Stimulated activated CD8-positive, alpha-beta memory T cell treated with anti-CD3 and anti-CD28 coated beads, Interleukin-2, amount 100 ng/mL, for 1 hour (primary cell): ENCODE measurements at places on chromosomes 2 and 18.

DNA sequence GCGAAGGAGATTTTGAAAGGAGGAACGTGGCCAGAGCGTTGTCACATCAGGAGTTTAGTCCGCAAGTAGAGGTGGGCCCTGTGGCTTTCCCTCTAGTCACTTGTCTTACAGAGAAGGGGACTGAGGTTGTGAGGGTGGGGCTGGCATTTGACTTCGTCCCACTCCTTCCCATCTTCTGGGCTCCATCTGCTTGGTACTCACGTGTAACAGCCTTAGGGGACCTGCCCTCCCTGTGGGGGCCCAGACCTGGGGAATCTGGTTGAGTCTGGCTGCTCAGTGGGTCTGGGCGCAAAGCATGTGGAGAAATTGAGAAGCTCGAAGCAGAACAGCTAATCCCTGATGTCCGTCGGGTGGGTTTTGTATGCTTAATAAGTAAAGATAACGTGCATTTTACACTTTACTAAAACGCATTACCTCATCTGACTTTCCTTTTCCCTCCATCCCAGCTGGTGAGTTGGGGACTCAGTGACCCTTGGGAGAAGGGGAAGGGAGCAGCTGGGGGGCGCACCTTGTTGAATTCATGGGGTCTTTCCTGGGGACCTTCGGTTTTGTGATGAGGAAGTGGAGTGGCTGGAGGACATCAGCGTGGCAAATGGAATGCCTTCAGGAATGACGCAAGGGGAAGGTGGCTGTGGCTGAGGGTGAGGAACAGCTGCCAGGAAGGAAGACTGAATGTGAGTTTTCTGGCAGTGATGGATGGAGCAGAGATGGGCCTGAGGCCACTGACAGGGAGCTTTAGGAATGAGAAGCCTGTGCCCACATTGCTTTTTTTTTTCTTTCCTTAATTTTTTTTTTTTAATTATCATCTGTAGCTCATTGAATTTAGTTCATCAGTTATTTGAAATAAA, 44.8 kb downstream of the ASAP2 start:
- DNase-seq, result no peak

DNA sequence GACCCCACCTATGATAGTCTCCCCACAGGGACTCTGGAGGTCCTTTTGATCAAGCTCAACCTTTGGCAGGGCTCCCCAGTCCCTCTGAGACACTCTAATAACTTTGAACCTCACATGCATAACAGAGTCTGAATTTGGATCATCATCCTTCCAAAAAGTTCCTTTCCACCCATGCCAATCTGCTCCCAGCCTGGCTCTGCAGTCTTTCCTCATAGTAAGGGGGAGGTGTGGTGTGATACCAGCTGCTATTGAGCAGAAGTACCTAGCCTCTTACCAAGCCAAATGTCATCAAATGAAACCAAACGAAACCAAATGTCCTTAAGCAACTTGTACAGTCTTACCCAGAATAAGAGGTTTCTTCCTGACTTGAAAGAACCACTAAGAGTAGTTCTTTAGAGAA, 36.5 kb downstream of the DTNA start:
- no peak for DNase-seq

- no peak for DNase-seq
Observed at GRCh38 chr2:159737292-159737916, 25.1 kb downstream of the MARCHF7 start.

DNA sequence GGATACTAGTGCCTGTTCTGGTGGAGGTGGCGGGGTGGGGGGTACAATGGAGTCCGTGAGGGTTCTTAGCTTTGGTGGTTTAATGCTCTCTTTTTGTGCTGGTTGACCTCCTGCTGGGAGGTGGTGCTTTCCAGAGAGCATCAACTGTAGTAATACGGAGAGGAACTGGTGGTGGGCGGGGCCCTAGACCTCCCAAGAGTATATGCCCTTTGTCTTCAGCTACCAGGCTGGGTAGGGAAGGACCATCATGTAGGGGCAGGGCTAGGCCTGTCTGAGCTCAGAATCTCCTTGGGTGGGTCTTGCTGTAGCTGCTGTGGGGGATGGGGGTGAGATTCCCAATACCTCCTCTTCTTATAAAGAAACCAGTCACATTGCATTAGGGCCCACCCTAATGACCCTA, 27.1 kb downstream of the CAMKMT start:
- no peak for DNase-seq

GRCh38 chr2:17805166-17805565, 11.1 kb upstream of the MSGN1 start:
- no peak for DNase-seq

DNA sequence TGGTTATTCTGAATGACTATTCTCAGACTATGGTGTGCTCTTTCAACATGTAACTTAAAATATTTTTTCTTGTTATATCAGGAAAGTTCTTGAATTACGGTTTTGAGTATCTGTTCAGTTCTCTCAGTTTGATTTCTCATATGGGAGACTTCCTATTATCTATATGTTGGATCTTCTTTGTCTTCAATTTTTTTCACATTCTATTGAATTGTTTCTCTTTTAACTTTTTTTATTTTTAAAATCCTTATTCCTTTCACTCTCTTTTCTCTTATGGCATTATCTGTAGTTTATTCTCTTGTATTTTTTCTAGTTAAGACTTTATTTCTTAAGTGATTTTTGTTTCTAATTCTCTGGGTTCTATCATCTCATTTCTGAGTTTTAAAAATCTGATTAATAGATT, 252.8 kb upstream of the STON1 start:
- no peak for DNase-seq

GRCh38 chr2:199261936-199262335, 195.8 kb downstream of the SATB2 start:
- DNase-seq, result no peak

- no peak for DNase-seq
Observed at GRCh38 chr2:51013933-51014526, 17.9 kb downstream of the NRXN1 start.

- DNase-seq, result no peak
Observed at GRCh38 chr2:29064346-29064715, 10.0 kb downstream of the PCARE start.

- DNase-seq, result no peak
Observed at GRCh38 chr2:48934807-48935206, 179.3 kb upstream of the LHCGR start.

GRCh38 chr2:131516011-131516410, 11.7 kb upstream of the CCDC74A start:
- DNase-seq, result no peak

DNA sequence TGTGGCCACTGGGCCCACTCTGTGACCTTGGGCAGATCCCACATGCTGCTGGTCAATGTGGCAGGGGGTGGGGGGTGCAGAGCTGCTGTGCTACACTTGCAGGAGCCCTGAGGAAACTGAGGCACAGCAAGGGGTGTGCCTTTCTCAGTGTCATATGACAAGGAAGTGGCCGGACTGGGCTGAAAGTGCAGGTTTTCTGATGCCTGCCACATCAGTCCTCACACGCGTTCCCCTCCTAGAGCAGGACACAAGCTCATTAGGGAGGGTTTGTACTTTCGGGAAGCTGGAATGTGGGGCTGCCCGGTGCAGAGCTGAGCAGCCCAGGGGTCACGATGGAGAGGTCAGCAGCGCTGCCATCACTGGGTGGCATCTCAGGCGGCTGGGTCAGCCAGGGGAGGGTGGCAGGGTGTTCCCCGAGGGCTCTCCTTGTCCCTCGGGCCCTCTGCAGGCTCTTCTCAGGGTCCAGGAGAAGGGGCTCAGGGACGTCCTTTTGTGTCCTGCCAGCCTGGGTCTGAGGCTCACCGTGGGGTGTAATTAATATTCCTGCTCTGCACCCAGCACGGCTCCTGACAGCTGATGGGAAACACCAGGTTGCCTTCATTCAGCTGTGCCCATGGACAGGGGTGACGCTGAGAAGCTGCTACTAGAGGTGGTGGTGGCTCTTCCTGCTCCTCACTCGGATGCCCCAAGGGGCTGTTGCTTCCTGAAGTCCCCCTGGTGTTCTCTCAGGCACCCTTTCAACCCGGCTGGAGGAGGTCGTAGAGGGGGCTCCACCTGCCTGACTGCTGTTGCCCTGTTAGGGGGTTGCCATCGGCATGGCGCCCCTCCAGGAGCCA, 62.1 kb upstream of the HDAC4 start:
- DNase-seq, result no peak

- DNase-seq, result no peak
Observed at GRCh38 chr2:160621748-160622147, 128.1 kb upstream of the RBMS1 start.

GRCh38 chr18:21184396-21184996, 57.5 kb upstream of the GREB1L start:
- DNase-seq, result no peak

DNA sequence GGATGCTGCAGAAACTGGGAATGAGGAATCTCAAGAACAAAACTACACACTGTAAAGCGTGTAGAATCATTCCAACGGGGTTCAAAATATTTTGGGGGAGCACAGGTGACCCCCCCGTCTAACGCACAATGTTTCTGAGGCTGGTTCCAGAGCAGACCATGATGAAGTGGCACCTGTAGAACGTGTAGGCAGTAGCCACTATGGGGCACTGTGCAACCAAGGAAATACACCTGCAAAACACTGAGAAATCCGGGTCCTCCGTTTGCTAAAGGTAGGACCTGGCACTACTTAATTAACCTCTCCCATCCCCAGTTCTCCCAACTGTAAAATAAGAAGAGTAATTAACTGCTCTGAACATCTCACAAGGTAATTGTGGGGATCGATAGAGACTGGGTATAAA, 22.6 kb downstream of the ST6GAL2 start:
- DNase-seq, result no peak

- DNase-seq, result no peak
Observed at GRCh38 chr2:173513107-173513727, 158.5 kb downstream of the CDCA7 start.

DNA sequence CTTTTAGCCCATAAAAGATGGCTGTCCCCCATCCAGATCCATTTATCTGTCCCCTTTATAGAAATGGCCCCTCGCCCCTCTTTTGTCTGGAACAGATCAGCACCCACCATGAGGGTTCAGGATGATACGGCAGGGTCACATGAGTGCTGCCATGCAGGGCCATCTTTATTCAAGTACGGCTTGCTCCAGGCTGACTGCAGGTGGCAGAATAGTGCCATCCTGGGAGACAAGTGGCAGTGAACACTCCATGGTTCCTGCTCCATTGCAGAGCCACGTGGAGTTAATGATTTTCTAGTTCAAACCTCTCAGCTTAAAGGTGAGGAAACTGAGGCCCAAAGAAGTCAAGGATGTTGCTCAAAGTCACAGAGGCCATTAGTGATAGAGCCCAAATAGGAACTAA, 180.6 kb downstream of the CLIP4 start:
- DNase-seq, result no peak

DNA sequence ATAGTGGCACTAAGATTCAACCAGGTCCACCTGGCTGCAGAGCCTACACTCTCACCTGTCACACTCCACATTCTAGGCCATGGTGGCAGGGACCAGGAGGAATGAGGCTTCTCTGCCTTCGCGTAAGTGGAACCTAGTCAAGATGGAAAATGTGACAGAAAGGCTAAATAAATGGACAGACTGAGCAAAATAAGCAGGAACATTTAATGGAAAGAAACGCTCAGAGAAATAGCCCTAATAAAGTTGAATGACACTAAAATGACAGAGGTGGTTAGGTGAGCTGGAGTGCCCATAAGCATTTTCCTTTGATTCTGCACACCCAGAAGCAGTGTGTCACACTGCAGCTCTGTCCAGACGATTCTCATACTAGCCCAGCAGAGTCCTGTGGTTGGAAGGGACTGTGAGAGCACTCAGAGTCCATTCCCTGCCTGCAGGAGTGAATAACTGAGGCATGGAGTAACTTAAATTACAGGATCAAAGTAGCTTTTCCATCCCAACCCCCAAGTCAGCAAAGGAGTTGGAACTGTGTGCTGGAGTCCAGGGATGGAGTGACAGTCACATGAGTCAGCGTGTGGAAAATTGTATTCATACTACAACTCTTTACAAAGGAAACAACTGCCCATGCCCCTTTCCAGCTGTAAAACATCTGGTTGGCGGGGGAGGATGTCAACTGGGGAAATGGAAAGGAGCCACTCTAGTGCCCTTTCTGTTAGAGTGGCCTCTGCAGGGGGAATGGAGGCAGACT, 105.4 kb upstream of the LGALSL start:
- no peak for DNase-seq

DNA sequence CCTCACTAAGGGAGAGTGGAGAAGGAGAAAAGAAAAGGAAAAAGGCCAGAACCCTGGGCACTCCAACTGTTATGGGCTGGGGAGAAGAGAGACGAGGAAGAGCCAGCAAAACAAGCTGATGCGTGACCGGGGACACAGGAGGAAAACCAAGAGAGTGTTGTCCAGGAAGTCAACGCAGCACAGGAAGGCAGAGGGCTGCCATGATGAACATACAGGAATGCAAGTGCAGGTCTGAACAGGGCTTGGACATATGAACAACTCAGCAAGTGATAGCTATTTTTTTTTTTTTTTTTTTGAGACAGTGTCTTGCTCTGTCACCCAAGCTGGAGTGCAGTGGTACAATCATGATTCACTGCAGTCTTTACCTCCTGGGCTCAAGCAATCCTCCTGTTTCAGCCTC, 28.4 kb downstream of the SIX3 start:
- no peak for DNase-seq

DNA sequence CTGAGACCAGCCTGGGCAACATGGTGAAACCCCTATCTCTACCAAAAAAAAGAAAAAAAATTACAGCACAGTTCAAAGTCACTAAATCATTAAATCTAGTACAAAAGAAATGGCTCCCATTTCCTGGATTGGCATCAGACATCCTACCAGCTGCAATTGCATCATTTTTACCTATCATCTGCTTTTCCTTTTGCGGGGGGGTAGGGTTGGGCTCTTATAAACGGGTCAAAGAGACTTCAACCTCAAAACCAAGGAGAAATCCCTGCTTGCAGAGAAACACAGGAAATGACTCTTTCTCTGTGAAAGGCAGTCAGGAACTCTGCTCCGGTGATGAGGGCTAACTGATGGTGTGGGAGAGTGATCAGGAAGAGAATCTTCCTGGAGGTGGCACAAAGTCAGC, 45.3 kb upstream of the RFX8 start:
- no peak for DNase-seq

DNA sequence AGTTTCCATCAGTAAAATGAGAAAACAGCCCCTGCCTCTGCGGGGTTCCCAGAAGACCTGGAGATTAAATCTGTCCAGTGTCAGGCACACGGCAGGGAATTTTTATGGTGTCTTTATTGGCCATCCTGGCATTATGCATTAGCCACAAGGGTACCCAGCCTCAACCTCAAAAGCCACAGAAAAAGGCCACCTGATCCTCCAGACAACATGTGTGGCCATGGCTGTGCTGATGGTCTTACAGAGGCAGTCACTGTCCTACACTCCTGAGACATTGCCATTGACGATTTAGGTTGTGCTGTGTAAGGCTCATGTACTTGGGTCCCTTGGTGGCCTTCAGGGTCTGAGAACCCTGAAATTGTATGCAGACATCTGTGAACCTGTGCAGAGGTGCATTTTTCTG, 115.6 kb downstream of the SMAD7 start:
- DNase-seq, result no peak

DNA sequence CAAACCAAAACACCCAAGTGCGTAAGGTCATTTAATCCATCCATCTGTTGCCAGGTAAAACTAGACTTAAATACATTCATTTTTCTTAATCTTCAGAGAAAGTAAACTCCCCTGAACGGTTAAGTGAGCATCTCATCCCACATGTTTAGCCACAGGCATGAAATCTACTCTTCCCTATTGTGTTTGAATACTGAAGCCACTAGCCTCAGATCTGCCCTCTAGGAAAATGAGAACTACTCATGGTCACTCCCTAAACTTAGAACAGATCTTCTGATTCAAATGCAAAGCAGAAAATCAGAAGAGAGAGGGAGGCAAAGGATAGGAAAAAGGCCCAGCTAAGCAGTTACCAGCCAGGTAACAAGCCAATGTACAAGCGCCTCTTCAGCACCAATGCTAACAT, 7.1 kb downstream of the TMEM247 start:
- DNase-seq, result no peak

GRCh38 chr18:26082475-26082874, 7.9 kb downstream of the SS18 start:
- no peak for DNase-seq
